ENCODE measurements at places on chromosomes 4 and X.

DNA sequence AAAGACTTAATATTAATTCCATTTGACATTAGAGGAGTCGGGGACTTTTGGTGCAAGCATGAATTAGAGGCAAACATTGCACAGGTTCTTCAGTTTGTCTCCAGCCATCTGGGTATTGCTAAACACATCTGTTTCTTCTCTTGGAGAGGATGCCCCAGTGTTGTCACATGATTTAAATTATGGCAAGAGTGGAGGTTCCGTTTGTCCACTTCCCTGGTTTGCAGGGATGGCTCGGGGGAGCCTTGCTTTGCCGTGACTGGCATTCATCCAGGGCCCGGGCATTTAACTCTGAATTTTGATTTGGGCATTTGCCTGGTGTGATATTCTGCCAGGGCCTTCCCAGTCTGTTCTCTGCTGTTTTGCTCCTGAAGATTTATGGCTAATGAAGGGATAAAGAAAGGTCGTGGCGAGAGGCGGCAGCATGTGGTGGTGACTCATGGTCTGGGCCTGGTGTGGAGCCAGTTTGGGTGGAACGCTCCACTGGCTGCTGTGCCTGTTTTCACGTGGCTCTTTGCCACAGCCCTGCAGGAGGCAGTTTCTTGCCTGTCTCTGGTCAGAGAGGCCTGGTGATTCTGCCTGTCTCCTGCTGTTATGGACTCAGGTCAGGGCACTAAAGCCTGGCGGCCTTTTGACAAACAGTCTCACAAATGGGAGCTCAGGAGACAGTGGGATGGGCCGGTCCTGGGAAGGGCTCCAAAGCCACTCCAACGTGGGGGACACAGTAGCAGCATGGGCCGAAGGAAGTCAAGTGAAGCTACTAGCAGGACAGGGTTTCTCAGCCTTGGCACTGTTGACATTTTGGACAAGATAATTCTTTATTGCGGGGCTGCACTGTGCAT, 99.4 kb upstream of the PGRMC2 start:
- DNase-seq, result peak; percentile 98

GRCh38 chr4:189121336-189121735, 819.3 kb upstream of the FRG1 start:
- DNase-seq, result no peak

- peak; percentile 69 for DNase-seq
These were observed 16.3 kb downstream of the PROM1 start for GRCh38 chr4:16067515-16067914.

DNA sequence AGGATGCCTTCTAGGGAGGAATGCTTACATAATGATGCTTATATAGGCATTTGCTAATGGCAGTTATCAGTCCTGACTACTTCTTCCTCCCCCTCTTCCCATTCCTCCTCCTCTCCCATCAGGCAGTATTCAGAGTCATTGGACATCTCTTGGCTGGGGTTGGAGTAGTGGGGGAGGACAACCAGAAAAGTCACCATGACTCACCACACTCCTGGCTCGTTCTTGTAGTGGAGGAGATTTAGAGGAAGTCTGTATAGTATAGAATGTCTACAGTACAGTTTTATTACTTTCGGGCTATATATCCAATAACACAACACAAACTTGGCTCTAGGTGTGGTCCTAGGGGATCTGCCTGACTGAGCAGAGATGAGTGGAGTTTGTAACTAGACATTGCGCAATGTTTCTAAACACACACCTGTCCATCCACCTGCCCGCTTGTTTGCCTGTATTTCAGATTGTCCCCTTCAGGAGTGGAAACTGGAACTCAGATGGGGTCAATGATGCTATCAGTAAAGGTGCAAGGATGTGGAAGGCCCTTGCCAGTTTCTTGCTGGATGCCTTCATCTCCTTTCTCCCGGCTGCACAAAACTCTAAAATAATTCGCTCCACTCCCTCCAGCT, 27.9 kb upstream of the KIAA1210 start:
- no peak for DNase-seq

- no peak for DNase-seq
These were observed 68.8 kb upstream of the PPP1R2C start for GRCh38 chrX:42846741-42847140.

DNA sequence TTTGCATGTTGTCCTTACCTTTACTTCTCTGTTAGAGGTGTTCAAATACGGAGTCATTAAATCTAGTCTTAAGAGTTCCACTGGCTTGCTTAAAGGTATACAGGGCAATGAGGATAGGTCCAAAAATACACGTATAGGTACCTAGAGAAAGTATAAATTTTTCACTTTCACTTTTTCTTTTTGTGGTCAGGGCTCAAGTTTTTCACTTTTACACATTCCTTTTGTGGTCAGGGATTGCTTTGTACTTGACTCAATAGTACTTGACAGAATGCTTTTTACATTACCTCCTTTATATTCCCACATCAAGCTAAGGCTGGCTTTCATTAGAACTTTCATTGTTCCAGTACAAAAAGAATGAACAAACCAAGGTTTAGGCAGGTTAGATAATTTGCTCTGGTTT, 21.7 kb downstream of the TMEM184C start:
- peak; percentile 59 for DNase-seq

DNA sequence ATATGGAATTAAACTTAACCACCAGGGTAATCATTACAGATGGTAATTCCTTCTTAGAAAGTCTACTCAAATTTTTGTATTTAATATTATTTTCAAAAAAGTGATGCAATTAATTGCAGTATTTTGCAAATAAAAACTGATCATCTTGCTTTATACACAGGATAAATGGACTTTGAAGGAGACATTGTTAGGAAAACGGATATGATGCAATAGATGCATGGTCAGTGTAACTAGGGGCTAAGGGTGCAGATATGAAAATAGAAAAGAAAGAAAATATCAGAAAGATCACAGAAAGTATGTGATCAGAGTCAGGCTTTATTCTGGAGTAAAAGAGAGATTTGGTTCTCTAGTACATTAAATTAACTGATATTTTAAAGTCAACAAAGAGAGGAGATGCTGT, 401.7 kb downstream of the TLL1 start:
- DNase-seq, result no peak

Data from astrocyte of the hippocampus (primary cell).